ENCODE measurements at places on chromosomes 3 and 15.

- ATAC-seq: peak; percentile 67
These were observed 817 bp upstream of the PLXNA1 start for GRCh38 chr3:126982126-126982470.

- ATAC-seq: no peak
These were observed 3.8 kb upstream of the FOXB1 start for GRCh38 chr15:60000113-60000823.

DNA sequence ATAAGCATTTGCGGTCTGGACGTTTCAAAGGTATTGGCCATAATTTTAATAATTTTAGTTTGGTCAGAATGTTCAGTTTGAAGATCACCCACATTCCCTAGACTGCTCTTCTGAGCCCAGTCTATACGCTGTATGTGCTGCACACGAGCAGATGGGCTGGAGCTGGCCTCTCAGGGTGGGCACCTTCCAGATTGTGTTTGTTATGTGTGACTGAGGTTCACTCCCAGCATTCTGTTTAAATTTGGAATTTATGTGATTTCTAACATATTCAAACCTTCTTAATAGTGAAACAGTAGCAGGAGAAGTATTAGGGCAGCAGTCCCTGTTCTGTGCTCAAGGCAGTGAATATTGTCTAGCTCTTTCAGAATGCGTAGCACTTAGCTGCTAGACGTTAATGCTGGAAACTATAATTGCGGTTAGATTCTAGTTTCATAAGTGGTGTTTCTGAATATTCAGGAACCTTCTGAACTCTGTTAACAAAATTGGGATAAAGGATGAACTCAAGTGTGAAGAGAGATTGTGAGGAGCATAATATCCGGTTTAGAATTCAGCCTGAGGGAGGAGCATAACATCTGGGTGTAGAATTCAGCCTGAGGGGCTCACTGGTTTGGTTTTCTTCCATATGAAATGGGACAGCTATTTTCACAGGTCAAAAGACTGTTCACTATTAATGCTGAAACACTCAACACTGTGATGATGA, 68.6 kb upstream of the RPL35A start:
- no peak for ATAC-seq

GRCh38 chr3:177102553-177102952, 94.7 kb downstream of the TBL1XR1 start:
- no peak for ATAC-seq

DNA sequence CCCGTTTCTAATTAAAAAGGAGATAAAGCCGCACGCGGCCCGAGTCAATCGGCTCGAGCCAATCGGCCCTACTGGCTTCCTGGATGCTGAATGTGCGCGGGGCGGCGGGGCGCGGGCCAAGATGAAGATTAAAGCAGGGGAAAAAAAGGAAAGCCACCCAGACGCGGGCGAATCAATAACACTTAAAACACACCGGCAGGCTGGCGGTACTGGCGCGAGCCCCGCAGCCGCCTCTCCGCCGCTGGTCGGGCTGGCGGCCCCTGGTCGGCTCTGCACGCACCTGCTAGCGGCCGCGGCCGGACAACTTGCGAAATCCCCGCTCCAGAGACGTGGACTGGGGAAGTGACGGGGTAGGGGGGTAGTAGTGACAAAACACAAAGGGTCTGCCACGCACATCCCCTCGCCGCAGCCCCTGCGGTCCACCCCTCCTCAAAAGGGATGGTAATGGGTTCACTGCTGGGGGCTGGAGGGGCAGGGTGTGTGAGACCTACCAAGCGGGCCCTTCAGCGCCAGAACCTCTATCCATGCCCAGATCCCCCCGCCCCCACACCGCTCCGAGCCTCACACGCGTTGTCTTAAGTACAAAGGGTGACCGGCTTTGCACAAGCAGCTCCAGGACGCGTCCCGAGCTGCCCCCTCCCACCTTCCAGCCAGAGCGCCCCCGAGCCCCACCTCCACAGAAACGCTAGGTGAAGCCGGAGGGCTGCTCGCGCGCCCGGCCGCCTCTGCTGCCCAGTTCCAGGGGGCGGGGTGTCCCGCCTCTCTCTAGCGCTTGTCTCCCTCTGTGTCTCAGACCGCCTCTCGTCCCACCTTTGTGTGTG, 1.4 kb downstream of the WNT7A start:
- peak; percentile 17 for ATAC-seq

DNA sequence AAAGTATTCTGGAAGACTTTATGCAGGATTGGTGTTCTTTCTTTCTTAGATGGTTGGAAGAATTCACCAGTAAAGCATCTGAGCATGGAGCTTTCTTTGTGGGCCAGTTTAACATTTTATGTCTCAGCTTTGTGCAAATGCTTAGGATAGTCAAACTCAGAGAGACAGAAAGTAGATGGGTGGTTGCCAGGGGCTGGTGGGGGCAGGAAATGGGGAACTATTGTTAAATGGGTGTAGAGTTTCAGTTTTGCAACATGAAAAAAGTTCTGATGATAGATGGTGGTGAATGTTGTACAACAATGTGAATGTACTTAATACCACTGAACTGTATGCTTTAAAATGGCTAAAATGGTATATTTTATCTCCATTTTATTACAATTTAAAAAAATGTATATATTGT, 24.8 kb downstream of the SPCS1 start:
- no peak for ATAC-seq

- no peak for ATAC-seq
These were observed 976.0 kb downstream of the GBE1 start for GRCh38 chr3:80785475-80785874.

DNA sequence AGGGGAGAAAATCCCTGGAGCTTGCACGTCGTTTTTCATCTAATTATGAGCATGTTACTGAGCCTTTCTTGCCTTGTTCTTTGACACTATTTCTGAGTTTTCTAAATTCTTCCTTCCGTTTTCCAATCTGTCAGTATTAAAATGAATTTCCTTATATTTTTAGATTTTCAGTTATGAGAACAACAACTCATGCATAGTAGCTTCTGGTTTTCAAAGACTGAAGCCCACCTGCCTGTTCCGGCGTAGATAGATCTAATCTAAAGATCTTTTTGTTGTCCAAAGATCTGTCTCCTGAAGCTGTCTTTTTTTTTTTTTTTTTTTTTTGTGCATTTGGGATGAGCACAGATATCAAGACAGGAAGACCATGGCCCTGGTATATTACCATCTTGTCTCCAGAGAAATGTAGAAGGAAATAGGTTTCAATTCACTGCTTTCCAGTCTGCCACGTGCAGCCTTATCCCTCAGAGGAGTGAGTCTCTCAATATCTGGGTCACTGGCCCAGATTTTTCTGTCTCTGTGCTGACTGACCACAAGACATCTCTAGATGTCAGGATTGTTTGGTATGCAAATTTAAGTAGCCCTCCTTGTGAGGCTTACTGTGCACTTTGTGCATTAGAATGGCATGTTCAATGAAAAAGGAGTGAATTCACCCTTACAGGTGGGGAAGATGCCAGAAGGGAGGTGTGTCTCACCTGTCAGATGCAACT, 222.3 kb upstream of the TMC3 start:
- no peak for ATAC-seq

DNA sequence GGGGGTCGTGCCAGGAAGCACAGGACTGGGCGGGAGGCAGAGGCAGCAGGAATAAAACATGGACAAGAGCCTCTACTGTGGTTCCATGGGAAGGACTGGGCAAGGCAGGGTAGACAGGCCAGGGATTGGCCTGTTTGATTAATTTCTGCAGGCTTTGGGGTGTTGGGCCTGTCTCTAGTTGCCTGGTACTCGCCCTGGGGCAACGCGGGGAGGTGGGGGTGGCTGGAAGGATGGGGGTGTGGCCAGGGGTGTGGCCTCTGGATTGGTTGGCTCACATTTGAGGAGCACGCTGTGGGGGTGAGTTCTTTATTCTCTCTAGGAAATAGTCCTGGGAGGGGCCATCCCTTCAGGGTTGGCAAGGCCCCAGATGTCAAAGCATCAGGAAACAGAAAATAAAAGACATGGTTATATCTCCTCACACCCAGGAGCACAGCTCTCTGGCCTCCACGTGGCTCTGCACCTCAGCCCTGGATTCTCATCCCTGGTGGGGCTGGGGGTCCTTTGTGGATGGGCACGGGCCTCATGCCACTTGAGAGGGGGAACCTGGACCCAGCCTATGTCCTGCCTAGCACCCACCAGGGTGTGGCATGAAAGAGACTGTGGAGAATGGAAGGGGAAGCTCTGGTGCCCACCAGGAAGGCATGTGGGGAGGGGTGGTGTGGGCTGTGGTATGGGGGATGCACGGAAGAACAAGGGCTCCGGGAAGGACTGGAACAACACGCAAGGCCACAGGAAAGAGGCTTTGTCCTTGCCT, 223.0 kb upstream of the LYSMD4 start:
- ATAC-seq: no peak

GRCh38 chr3:112675943-112676535, 35.1 kb upstream of the CCDC80 start:
- ATAC-seq: no peak

Data from activated T-helper 17 cell treated with anti-CD3 and anti-CD28 coated beads, Interleukin-2, amount 50 U/mL, for 72 hours (primary cell).